ENCODE measurements at places on chromosomes 4 and X.
A peak's percentile ranks its signal among the peaks of the same experiment; 100 is the strongest.

- DNase-seq: no peak
Observed at GRCh38 chr4:183082053-183082452, 17.0 kb upstream of the WWC2 start.

DNA sequence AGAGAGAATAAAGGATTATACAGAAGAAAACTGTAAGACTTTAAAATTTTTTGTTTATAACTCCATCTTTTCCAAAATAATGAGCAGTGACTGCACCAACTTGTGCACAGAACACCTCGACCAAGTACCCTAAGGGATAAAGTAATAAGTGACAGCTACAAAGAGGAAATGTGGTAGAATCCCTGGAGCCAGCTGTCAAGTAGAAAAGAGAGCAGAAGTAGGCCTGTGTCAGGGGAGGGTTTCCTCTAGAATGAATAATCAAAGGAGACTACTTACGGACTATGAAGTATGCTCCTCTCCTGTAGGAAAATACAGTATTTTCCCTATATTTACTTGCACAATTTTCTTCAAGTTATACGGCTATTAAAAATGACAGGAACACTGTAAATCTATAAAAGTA lies 1.2 kb downstream of the EIF1AX start:
- no peak for DNase-seq

DNA sequence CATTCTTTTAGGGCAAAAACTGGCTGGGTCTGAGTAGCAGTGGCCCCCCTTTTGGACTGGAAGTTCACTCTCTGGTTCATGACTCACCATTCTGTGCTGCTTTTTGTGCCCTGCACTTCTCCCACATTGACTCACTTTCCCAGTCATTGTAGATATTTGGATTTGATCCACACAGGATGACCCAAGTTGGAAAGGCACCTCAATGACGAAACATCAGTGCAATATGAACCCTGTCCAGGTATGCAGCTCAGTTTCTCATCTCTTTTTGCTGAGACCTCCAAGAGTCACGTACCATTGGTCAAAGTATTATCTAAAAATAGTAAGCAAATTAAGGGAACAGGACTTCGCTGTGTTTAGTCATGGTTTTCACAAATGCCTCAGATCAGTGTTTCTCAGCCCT lies 92.7 kb downstream of the CBLL2 start:
- no peak for DNase-seq

DNA sequence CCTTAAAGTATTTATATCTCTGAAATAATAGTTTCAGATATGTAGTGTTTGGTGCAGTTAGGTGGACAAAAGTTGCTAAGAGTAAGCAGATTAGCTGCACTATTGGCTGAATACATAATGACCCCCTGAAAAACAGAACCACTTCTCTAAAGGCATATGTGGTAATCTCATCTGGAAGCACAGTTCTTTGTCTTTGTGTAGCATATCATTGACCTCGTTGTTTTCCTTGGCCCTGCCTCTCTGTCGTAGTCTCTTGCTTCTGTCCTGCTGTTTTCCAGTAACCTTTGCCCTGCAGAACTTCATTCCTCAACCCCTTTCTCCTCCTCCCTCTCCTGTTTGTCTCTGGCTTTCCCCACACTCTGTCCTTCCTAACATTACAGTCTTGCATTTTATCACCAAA lies 41.4 kb downstream of the JADE3 start:
- no peak for DNase-seq

GRCh38 chr4:162894387-162894786 lies 272.3 kb downstream of the NAF1 start:
- no peak for DNase-seq

- DNase-seq: no peak
Observed at GRCh38 chr4:122666527-122667245, 45.8 kb upstream of the IL21 start.

DNA sequence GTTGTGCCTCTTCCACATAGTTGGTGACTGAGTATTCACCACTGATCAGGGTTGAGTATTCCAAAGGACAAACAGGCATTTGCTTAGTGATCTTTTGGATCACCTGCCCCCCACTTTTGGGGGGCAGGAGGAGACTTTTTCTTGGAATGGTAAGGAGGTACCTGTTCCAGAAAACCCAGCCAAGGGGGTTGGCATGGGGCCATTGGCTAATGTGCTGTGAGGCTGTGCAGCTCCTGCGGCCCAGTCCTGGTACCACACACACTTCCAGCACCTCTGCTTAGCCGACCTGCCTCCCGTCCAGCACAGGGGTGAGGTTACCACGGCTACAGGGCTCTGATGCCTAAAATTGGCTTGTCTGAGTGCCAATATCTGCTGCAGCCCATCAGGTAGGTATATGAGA lies 40.1 kb upstream of the MGST2 start:
- DNase-seq: no peak

GRCh38 chr4:99722006-99722405 lies 64.4 kb upstream of the C4orf54 start:
- no peak for DNase-seq

- DNase-seq: no peak
Observed at GRCh38 chr4:1579001-1579900, 104.9 kb downstream of the FAM53A start.

DNA sequence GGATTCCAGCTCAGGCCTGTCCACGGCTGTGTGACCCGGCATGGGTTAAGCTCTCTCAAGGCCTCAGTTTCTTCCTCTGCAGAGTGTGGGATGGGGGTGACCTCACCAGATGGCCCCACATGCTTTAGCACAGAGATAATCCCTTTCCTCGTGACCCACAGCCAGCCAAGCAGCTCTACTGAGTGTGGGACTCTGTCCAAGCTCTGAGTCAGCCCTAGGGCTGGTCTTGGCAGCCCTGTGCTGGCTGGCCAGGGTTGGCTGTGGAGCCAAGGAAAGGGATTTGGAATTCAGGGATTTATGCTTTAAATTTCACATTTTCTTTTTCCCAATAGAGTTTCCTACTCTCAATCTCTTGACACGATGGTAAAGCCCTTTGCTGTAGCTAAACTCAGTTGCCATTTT lies 19.7 kb upstream of the SPON2 start:
- DNase-seq: no peak

- peak; percentile 38 for DNase-seq
Observed at GRCh38 chrX:153723351-153724251, 586 bp downstream of the BCAP31 start.

GRCh38 chr4:98518559-98519267 lies 139.7 kb downstream of the TSPAN5 start:
- no peak for DNase-seq

DNA sequence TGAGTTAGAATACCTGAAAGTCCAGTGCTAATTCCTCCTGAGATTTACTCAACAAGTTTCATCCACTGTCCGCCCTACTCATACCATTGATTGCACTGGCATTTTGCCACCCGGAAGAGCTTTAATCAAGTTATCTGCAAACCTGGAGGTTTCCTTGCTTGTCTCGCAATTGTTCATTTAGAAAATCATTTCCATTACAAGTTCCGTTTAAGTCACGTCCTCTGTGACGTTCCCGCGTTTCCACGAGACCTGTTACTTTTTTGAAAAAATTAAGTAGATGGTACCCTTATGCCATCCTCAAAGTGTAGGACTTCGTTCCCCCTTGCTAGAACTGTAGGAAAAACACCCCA lies 761 bp upstream of the FRYL start:
- DNase-seq: no peak

- DNase-seq: no peak
Observed at GRCh38 chr4:6869944-6870343, 39.7 kb upstream of the TBC1D14 start.

- DNase-seq: no peak
Observed at GRCh38 chr4:7943211-7943610, 3.5 kb upstream of the AFAP1 start.

DNA sequence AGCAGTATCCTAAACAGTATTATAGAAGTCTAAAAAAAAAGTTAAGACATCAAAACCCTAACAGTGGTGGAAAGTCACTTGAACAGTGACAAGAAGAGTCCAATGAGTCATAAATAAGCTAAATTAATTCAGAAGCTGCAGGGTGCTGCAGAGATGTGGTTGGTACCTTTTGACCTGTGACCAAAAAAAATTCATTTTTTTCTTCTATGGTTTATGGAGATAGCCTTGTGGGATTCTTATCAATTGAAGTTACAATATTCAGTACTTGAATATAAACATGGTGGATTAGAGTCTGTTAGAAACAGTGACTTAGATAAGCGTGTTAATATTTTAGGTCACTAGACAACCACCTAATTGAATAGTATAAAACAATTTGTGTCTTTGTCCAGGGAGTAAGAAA lies 35.4 kb downstream of the CCSER1 start:
- no peak for DNase-seq

GRCh38 chr4:130632731-130633604 lies 1537.0 kb downstream of the C4orf33 start:
- DNase-seq: no peak

DNA sequence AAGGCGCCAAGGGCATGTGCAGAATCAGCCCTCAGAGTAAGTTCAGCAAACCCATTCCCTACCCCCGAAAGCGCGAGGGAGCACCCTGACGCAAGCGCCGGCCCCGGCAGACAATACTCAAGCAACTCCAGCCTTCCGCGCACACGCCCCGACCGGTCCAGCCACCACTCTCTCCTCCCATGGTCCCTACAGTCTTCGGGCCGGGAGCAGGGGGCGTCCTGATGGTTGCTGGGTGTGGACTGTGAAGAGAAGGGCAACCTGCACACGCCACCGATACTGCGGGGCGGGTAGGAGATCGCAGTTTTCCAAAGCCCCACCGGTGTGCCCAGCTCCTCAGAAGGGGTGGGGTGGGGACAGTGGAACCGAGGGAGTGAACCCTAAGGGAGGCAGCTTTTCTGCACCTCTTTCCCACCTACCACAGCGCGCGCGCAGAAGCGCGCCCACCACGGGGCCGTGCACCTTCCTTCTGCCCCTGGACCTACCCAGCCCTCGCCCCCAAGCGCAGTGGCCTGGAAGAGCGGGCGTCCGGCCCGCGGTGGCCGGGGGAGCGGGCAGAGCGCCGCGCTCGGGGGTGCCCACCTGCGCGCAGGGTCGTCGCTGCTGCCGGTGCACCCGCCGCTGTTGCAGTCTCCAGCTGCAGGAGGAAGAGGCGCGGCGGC lies 650.2 kb upstream of the DIPK2B start:
- peak; percentile 4 for DNase-seq

GRCh38 chrX:15816438-15816809 lies 26.1 kb downstream of the ZRSR2 start:
- DNase-seq: no peak

GRCh38 chr4:68948044-68948743 lies 3.4 kb downstream of the UGT2A3 start:
- DNase-seq: no peak

- DNase-seq: no peak
Observed at GRCh38 chrX:126718440-126718839, 101.1 kb upstream of the PRR32 start.

- no peak for DNase-seq
Observed at GRCh38 chr4:145795521-145795920, 115.6 kb downstream of the C4orf51 start.

- no peak for DNase-seq
Observed at GRCh38 chrX:121733514-121733913, 686.1 kb downstream of the GLUD2 start.

DNA sequence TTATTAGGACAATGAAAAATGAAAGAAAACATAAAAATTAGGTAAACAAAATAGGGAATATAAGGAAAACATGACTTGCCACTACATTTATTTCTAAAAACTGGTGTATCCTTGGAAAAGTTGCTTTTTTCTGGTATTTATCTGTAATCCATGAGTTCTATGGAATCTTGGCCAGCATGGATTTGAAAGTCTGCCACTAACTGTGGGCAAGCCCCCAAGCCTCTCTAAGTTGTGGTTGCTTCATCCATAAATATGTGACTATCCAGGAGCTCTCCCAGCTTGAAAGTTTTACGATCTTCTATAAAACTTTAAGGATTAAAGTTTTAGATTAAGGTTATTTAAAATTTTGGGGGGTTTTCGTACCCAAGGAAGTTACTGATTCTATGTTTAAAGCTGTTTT lies 21.8 kb downstream of the RPS6KA3 start:
- DNase-seq: no peak

- DNase-seq: no peak
Observed at GRCh38 chrX:82658492-82658891, 849.6 kb upstream of the POU3F4 start.

- DNase-seq: no peak
Observed at GRCh38 chr4:2927016-2927695, 36.0 kb downstream of the NOP14 start.
